ENCODE measurements at places on chromosomes 12 and 14.

GRCh38 chr14:21431126-21431525, 24.8 kb downstream of the CHD8 start:
- DNase-seq = no peak

- DNase-seq = no peak
These were observed 637 bp upstream of the FOXG1 start for GRCh38 chr14:28765831-28766468.

DNA sequence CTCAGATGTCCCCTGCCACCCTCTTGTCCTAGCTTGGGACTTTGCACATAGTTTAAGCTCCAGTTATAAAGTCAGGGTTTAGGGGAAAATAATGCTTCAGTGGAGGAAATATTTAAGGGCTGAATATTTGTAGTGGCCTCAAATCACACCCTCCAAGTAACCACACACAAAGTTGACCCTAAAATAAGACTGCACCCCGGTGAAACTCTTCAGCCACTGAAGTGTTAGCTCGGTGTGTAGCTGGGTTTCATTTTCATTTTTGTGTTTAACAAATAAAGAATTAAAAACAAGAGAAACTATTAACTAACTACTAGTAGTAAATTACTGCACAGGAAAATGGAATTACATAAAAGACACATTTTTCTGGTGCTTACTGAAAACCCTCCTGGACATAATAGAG, 14.8 kb upstream of the BCL11B start:
- peak; percentile 57 for DNase-seq

DNA sequence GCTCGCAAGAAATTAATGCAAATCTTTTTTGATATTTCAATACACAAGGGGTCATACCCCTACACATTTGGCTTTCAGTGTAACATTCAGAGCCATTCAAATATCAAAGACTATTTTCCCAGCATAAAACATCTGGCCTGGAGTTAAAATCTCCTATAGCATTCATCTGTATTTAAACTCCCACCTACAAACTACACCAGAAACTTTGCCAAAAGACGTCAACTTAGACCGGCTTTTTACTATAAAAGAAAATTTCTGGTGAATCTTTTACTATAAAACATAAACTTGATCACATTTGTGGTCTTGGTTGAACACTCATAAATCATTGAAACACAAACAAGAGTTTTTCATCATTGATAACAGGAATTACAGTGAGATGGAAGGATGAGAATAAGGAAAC, 473.3 kb upstream of the DCN start:
- DNase-seq = no peak

GRCh38 chr12:45216983-45217485, 1.1 kb downstream of the ANO6 start:
- no peak for DNase-seq

- DNase-seq = no peak
These were observed 582 bp downstream of the SGPP1 start for GRCh38 chr14:63727231-63727735.

GRCh38 chr12:110896559-110896958, 23.8 kb downstream of the MYL2 start:
- no peak for DNase-seq

DNA sequence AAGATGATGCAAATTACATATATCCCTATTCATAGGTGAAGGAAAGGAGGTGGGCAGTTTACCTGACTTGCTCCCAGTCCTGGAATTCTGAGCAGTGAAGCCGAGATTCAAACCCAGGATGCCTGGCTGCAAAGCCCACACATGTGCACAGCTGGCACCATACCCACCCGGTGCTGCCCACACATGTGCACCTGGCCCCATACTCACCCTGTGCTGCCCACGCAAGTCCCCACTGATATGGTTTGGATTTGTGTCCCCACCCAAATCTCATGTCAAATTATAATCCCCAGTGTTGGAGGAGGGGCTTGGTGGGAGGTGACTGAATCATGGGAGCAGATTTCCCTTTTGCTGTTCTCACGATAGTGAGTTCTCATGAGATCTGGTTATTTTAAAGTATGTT, 179.2 kb upstream of the C14orf180 start:
- DNase-seq = no peak

Data from GM20000 (cell line).